Effector CD4-positive, alpha-beta T cell (primary cell): ENCODE measurements at places on chromosomes 12 and 14.

DNA sequence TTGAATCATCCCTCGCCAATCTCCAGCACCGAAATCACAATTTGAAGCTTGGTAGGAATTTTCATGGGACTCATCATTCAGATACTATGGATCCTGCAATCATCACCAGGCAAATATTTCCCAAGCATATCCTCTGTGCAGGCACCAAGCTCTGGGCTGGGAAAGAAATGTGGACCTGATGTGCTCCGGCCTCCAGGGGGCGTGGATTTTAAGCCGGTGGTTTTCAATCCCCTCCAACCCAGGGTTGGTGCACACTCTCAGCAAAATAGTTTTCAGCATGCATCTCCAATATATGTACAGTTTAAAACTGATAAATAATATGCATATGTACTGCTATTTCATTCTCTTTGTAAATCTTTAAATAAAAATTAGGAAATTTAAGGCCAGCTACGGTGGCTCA, 98.9 kb downstream of the RBM19 start:
- DNase-seq: no peak

GRCh38 chr12:87981495-87981894, 47.7 kb downstream of the C12orf50 start:
- DNase-seq: no peak

- DNase-seq: no peak
Observed at GRCh38 chr14:61051051-61051450, 70.0 kb downstream of the SLC38A6 start.

DNA sequence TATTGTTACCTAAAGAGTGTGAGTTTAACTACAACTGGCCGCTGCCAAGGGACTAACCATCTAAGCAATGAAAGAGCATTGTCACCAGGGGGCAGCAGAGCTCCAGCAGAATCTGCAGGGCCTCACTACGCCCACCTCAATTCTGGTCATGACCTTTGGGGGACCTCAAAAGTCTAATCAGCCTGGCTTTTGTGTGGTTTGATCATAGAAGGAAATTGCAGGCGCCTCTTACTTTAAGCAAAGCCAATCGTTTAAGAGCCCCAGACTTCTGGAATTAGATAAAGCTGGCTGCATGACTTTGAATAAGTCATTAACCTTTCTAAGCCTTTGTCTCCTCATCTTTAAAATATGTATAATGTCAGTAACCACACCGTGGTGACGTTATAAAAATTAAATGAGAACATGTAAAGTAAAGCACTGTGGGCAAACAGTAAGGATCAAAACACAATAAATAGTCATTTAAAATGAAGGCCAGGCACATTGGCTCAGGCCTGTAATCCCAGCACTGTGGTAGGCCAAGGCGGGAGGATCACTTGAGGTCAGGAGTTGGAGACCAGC, 58.6 kb downstream of the TBX3 start:
- DNase-seq: no peak

- DNase-seq: peak; percentile 3
Observed at GRCh38 chr14:25400607-25401206, 350.8 kb upstream of the STXBP6 start.

- no peak for DNase-seq
Observed at GRCh38 chr12:130429656-130430505, 92.2 kb downstream of the PIWIL1 start.

DNA sequence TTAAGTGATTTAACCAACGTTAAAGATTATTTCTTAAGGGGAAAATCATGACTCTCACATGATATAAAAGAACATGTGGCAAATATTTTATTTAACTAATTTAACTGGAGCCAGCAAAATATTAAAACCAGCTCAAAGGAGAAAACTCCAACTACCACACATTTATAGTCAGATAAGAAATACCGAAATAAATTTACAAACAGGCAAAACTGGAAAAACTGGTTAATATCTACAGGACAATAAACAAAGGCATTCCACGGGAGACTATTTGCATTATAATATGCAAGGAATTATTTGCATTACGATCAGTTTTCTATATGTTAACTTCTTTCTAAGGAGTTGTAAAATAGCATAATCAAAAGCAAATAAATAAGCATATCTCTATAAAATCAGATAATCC, 13.8 kb upstream of the BCL2L14 start:
- DNase-seq: no peak

- DNase-seq: no peak
Observed at GRCh38 chr12:124152731-124153130, 142.2 kb upstream of the RFLNA start.

DNA sequence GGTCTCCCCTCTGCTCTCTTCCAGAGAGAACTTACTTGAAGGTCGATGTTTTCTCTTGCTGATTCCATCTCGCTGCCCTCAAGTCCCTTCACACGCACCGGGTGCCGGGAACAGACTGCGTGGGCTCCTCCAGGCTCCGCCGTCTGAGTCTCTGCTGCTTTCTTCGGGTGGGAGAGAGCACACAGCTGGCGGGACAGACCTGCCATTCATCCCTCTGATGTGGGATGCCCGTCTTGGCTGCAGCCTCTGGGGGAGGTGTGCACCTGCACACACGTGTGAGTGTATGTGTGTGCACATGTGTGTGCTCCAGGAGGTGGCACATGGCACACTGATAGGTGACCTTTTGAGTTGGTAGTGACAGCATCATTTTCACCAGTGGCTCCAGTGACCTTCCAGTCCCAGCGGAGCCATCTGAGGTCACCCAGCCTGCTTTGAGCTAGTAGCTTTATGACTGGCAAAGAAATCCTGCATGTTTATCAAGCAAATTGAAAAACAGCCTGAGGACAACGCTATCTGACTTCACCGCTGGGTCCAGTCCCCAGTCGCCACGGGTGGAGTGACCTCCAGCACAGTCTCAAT, at the start of gene NINJ2:
TSS of gene NINJ2 (minus strand) at position 153 of the 579 bp plus-strand sequence. CDS start at position 68, 85 bp downstream.
- no peak for DNase-seq

- no peak for DNase-seq
Observed at GRCh38 chr14:66709291-66709690, 201.3 kb downstream of the GPHN start.

DNA sequence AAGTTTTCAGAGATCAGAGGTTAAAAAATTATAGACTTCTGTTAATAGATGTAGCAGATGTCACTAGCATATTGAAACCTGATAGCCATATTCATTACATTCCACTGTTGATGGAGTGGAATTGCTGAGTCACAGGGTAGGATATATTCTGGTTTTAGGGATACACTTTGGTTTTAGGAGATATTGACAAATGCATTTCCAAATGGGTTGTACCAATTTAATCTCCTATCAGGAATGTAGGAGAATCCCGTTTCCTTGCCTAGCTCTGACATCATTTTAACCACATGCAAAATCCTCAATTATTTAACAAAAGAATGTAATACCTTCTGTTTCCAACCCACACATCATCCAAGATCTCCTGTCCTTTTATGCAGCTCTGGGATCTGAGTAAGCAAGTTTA, 30.7 kb upstream of the ESR2 start:
- no peak for DNase-seq

GRCh38 chr12:29238822-29239291, 89.8 kb downstream of the FAR2 start:
- DNase-seq: no peak

- peak; percentile 86 for DNase-seq
Observed at GRCh38 chr14:24232121-24232644, at the start of gene NEDD8. TSS of gene NEDD8 (minus strand) at chr14:24232367. CDS start at chr14:24232267, 100 bp downstream.

DNA sequence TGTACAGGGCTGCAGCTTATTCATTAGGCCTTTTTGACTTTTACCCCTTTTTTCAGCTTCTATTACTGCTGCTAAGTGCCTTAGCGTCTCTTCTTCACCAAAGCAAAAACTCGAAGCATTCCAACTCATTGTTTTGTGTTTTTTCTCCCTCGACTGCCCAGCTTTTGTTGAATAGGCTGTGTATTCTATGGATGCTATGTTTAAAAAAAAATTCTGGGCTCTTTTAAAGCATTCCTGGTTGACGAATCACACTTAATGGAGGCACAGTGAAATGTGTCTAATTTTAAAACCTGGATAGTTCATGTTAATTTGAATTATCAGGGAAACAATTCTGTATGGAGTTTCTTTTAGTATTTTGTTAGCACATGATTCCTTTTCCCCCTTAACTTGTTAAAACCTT, 29.7 kb downstream of the KTN1 start:
- no peak for DNase-seq

DNA sequence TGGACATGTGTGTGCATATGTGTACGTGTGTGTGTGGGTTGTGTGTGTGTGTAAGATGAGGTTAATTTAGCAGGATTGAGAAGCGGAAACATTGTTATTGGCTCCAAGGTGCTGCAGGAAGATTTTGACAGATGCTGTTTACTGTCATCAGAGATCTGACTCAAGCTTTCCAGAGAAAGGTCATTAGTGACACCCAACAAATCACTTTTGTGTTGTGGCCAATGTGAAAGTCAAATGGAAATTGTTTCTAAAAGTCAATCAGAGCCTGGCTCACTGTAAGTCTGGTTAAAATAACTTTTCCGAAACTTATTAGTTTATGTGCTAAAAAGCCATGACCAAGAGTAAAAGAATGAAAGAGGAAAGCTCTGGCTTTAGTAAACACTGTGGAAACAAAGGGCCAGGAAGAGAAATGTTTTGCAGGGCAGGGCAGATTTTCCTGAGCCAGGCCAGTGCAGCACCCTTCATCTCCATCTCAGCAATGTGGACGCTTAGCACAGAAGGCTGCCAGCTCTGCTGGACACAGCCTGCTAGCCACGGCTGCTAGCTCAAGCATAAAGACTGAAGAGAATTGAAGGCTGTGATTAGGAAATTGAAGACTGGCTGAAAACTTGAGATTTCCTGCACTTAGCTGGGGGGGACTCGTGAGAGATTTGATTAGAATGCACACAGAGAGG, 235.8 kb downstream of the NEDD1 start:
- DNase-seq: no peak

DNA sequence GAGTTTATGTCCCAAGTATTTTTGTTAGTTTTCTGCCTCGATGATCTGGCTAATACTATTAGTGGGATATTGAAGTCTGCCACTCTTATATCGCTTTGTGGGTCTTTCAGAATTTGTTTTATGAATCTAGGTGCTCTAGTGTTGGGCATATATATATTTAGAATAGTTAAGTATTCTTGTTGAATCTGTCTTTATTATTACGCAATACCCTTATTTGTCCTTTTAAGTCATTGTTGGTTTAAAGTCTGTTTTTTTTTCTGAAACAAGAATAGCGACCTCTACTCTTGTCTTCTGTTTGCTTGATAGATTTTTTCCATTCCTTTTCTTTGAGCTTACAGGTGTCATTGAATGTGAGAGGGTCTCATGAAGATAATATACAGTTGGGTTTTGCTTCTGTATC, 239.0 kb downstream of the ASCL1 start:
- no peak for DNase-seq

DNA sequence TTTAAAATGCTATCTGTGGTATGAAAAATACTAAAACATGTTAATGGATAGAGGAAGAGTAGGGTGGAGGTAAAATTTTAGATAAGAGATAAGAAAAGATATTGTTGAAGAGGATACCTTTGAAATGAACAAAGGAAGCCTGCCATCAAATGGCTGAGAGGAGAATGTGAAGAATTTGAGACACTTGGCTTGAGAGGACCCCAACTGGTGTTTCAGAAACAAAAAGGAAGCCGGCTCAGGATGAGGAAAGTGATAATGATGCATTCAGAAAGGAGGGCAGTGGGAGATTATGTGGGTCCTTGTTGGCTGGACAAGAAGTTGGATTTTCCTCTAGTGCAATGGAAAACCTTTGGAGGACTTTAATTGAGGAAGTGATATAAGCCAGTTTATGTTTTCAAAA, 264.4 kb downstream of the DUSP6 start:
- no peak for DNase-seq

GRCh38 chr12:52141306-52141705, 50.5 kb downstream of the KRT80 start:
- DNase-seq: no peak

GRCh38 chr14:91065266-91065665, 4.8 kb upstream of the RPS6KA5 start:
- no peak for DNase-seq

DNA sequence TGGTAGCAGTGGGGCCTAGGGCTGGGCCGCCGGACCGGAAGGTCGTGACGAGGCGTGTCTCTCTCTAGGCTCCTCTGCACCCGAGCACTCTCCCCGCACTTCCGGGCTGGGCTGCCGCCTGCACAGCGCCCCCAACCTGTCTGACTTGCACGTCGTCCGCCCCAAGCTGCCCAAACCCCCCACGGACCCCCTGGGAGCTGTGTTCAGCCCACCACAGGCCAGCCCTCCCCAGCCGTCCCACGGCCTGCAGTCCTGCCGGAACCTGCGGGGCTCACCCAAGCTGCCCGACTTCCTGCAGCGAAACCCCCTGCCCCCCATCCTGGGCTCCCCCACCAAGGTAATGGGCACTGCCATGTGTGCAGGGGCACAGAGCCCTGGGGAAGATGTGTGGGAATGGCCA, 13.3 kb upstream of the PUS1 start:
- no peak for DNase-seq

DNA sequence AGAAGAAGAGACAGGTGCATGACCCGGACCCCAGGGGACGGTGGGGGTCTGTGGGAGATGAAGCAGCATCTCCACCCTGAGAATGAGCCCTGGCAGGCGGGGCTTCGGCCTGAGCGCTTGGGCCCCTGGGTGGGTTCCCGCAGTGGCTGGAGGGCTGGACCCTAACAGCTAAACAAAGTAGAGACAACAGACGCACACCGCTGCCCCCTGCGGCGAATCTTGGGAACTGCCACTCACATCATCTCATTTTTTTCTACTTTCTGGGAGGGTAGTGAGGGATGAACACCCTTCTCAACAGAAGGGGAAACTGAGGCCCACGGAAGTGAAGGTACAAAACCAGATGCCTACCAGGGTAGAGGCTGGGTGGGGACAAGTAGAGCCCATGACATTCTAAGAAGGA, 104.7 kb downstream of the RFLNA start:
- DNase-seq: no peak

- DNase-seq: no peak
Observed at GRCh38 chr14:98904677-98905076, 367.3 kb downstream of the BCL11B start.

DNA sequence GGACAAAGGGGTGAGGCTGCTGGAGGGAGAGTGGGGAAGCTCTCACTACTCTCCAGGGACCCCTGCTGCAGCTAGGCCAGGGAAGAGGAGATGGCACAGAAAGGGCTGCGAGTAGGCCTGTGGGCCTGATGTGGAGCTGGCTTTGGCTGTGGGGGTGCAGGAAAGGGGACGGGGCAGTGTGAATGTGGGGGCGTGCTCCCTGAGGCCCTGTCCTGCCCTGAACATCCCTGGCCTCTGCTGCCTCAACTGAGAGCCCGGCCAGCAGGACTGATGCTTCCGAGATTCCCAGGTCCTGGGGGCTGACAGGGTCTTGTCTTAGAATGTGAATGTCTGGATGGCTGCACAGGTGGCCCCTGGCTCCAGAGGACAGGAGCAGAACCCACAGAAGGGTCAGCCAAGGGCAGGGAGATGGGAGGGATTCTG, 64.2 kb downstream of the CHGA start:
- DNase-seq: no peak

DNA sequence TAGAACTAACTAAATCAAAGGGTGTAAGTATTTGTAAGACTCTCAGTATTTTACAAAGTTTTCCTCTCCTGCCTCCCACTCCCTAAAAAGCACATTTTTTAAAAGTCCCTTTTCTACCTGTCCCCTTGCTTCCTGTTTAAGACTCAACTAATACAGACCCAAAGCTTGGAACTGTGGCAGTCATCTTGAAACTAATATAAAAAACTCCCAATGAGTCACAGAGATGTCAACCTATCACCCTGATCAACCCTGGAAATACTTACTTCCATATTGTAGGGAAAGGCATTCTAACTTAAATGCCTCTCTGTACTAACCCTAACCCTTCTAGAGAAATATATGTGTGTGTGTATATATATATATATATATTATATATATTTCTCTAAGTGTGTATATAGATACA, 184.8 kb downstream of the SPTSSA start:
- no peak for DNase-seq

- no peak for DNase-seq
Observed at GRCh38 chr12:111761099-111761498, 5.6 kb upstream of the ALDH2 start.

GRCh38 chr14:34122650-34123049, 171.8 kb upstream of the EGLN3 start:
- no peak for DNase-seq
